ENCODE measurements at places on chromosomes 7 and 10.
A peak's percentile ranks its signal among the peaks of the same experiment; 100 is the strongest.

- DNase-seq, result no peak
These were observed 60.6 kb upstream of the AKR1C1 start for GRCh38 chr10:4902571-4903011.

- DNase-seq, result no peak
These were observed 243.1 kb downstream of the KIAA1217 start for GRCh38 chr10:24452030-24452429.

DNA sequence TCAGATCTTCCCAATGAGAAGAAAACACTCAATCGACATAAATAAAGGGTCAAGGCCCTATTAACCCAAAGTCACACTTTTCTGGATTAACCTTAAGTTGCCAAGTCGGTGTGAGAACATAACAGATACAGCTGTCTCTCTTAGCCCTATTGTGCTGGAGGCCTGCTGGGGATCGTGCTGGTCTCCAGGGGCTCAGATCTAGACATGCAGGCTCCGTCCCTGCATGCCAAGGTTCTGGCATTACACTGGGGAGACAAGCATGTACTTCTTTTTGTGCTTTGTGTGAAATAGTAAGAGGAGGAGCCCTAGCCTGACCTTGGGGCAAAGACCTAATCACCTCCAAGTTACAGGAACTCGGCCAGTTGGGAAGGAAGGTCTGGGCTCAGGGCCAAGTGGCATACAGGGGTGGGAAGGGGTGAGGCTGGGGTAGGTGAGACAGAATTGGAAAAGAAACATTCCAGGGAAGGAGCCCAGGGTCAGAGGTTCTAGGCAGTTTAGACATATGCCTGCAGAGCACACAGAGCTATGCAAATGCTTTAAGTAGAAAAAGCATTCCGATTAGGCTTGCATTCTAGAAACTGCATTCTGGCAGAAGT lies 216.4 kb downstream of the HECW1 start:
- DNase-seq, result no peak

- DNase-seq, result no peak
These were observed 60.1 kb upstream of the NFE2L3 start for GRCh38 chr7:26091933-26092332.

- no peak for DNase-seq
These were observed 30.4 kb downstream of the ZNF786 start for GRCh38 chr7:149060156-149060555.

DNA sequence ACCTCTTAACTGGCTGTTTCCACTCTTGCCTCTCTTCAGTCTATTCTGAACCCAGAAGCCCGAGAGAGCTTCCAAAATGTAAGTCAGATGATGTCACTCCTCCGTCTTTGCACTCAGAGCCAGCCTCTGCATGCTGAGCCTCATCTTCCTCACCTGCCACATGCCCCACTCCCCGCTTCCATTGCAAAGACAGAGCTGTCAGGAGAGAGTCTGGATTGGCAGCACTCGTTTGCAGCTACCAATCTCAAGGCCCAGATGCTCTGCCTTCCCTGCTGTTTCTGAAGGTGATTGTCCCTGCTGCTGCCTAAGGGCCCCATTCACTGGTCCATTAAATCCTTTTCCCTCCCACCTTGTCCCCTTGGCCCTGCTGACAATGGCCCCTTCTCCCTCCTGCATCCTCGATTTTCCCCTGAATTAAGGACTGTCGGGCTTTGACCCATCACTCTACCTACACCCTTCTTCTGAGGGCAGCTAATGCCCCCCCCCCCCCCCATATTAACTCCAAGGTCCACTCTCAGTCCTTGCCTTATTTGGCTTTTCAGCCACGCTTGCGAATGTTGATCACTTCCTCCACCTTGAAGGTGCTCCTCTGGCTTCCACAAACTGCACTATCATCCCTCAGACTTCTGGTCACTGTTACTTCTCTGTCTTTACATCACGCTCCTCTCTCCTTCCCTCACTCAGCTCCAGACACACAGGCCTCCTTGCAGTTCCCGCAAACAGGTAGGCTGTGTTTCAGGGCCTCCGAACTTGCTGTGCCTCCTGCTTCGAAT lies 98.5 kb downstream of the CHN2 start:
- no peak for DNase-seq

- no peak for DNase-seq
These were observed 147.1 kb upstream of the GDF10 start for GRCh38 chr10:47152861-47153349.

DNA sequence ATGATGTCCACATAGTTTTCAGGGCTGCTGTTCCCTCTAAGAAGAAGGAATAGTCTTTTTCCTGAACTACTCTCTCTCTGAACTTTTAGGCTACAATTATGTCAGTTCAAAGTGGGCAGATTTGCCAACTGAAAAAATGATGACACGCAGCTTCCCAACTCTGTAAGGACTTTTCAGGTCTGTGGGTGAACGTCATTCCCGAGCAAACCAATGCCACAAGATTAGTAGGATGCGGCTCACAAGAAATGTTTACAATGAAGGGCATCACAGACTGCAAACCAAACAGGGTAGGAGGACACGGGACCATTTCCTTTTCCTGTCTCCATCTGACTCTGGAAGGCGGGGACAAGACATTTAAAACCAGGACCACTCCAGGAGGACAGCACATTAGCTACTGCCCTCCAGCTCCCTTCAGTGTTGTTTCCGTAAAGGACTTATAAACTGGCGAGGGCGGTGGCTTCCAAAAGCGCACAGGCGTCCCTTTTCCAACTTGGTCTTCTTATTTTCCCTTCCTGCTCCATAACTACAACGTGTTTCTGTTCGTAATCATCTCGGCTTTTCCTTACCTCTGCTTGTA lies 539 bp upstream of the MKLN1 start:
- DNase-seq, result no peak

GRCh38 chr7:147008530-147008929 lies 891.9 kb downstream of the CNTNAP2 start:
- no peak for DNase-seq

- no peak for DNase-seq
These were observed 503 bp downstream of the CROT start for GRCh38 chr7:87345962-87346371.

DNA sequence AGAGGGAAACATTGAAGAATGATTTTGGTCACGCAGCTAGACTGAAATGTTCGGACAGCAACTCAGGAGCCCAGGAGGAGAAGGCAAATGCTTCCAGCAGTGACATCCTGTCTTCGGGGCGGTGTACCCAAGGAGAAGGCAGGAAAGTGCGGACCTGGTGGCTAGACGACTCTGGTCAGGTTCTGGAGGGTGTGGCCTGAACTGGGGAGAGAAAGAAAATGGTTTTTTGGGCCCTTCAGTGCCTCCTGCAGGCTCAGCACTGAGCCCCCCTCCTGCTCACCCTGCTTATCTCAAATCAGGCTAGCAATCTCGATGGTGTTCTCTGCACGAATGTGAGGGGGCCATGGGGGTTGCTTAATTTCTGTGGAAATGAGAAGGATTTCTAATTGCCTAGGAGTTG lies 26.7 kb upstream of the TARP start:
- DNase-seq, result no peak

- no peak for DNase-seq
These were observed 58.0 kb downstream of the IPMK start for GRCh38 chr10:58209669-58210068.

DNA sequence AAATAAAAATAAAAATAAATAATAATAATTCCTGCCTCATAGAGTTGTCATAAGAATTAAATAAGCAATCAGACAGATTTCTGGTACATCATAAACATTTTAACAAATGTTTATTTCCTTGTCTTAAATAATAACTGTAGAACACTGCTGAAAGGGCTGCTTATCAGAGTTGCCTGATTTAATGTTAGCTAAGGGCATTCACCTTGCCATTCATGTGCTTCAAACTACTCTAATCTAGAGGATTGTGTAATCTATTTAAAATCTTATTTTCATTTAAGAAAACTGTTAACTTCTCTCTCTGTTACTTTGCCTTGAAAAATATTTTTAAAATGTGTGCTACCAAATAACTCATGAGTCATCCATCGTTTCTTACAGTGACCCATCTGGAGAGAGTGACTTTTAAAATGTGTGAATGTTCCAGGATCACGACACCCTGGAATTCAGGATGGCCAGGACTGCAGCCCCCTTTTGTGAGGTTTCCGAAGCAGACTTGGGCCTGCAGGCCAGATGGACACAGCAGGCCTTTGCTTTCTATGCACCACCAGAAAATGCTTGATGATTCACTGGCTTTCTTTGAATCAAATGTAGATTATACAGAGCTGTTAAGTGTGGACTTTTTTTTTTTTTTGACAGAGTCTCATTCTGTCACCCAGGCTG lies 109.1 kb upstream of the TNS3 start:
- DNase-seq, result no peak

DNA sequence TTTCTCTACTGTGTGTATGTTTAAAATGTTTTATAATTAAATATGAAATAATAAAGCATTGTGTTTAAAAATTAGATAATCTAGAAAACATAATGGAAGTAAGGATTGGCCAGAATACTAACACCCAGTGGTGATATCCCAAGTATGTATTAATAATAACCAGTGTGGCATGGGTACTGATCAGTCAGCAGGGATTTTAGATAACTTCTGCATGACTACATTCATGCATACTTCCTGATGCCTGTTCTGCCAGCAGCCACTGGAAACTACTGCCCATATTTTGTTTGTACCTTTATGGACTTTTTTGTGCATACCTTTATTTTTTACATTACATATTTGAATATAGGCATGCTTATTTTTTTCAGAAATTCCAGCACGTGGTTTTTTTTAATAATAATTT lies 156.6 kb upstream of the TMEM196 start:
- no peak for DNase-seq

- no peak for DNase-seq
These were observed 49.3 kb downstream of the LRRC4 start for GRCh38 chr7:127981965-127982364.

DNA sequence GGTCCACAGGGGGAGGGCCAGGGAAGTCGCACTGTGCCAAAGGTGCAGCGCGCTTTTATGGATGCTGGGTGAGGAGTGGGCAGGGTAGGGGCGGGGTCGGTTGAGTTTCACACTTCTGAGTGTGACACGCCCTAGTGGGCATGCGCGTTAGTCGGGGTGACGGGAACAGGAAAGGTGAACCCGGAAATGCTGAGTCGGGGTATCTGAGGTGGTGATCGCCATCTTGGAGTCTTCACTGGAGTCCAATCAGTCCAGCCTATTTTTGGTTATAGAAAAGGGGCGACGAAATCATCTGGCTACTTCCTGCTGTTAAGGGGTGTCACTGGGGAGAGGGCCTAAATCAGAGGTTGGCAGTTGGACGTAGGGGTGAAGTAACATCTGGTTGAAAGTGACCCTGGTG lies 40.8 kb downstream of the ZNF138 start:
- DNase-seq, result no peak

GRCh38 chr10:78491812-78492211 lies 458.1 kb downstream of the RPS24 start:
- DNase-seq, result peak; percentile 13

DNA sequence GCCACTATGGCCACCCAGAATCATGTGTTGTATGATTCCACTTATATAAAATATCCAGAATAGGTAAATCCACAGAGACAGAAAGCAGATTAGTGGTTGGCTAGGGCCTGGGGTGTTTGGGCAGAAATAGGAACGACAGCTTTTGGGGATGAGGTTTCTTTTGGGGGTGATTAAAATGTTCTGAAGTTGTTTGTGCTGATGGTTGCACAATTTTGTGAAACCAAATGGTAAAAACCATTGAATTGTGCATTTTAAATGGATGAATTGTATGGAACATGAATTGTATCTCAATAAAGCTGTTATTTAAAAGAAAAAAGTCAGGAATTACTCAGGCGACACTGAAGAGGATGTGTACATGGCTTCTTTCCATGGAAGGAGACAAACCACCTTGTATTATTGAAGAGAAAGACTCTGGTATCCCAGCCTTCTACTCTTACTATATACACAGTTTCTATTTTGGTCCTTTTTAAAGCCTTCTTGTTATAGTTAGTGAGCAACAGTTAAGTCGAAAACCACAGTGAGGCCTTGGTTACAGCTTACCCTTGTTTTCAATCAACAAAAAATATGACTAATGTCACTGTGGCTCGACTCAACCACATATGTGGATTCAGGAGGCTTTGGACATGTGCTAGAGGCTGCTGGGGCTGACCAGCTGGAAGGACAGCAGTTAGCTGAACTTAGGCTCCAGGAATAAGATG lies 57.1 kb upstream of the KMT2E start:
- no peak for DNase-seq

DNA sequence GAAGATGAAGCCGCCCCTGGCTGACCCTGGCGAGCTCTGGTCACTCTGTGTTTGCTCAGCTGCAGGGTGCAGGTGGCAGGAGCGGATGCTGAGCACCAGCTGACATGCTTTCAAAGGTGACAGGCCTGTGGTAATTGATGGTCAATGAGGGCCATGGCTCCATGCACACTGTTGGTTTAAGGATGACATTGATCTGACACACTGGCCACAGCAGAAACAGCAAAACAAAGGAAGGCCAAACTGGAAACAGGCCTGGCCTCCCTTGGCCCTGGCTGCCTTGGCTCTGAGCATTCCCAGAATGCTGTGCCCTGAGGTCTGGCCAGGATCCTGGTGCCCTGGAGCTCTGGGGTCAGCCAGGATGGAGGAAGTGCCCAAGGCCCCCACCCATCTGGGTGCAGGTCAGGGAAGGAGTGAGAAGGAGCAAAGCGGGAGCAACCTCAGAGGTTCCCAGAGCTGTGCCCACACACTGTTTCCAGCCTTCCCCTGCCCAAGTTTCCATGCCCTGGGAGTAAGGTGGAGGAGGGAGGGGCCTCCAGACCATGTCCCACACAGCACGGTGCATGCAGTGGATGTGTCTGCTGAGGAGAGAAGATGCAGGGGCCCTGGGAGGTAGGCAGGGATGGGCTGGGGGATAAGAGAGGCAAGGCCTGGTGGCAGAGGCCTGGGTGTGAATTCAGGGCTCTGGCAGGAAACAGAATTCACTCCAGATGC lies 302.2 kb downstream of the RPS24 start:
- DNase-seq, result no peak

- no peak for DNase-seq
These were observed 26.4 kb downstream of the PDLIM1 start for GRCh38 chr10:95264227-95265051.

GRCh38 chr10:5813091-5813340 lies 218 bp downstream of the GDI2 start:
- DNase-seq, result no peak

GRCh38 chr10:132455441-132455971 lies 58.5 kb downstream of the PWWP2B start:
- DNase-seq, result no peak

- no peak for DNase-seq
These were observed 223.0 kb downstream of the SORCS1 start for GRCh38 chr10:106941297-106942034.

- no peak for DNase-seq
These were observed 47.7 kb downstream of the RASGEF1A start for GRCh38 chr10:43218951-43219837.

All from KG1 (cell line).